ENCODE measurements at places on chromosomes 2 and 18.

GRCh38 chr2:148582679-148583511 is 61.7 kb upstream of the EPC2 start:
- DNase-seq = no peak

- DNase-seq = peak; percentile 25
Measured at GRCh38 chr2:36356990-36357846, 1.6 kb downstream of the CRIM1 start.

- no peak for DNase-seq
Measured at GRCh38 chr2:181228661-181229060, 228.5 kb upstream of the ITGA4 start.

DNA sequence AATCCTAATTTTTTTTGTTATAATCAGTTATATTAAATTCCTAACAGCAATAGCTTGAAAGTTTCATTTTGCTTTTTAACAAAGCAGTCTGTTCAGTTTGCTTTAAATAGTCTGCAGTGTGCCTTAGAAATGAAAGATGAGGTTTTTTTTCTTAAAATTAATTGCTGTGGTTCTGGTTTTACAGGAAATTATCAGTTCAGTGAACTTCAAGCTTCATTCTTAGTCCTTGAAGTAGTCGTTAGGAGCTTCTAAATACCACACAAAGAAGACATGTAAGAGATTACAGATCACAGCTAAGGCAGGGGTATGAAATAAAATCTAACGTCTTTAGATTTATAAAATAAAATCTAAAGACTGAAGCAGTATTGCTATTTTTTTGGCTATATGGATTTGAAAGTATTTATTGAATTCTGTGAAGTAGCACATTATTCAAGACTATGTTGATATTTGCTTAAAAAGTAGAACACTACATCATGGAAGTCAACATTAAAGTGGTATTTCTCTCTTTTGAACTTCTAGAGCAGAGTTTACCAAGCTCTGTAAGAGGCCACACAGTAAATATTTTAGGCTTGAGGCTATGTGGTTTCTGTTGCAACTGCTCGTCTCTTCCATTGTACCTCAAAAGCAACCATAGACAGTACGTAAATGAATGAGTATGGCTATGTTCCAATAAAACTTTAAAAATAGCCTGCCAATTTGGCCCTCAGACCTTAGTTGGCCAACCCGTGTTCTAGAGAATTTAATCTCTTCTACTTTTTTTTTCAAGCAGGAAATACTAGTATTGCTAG is 81.5 kb upstream of the STON1 start:
- peak; percentile 47 for DNase-seq

DNA sequence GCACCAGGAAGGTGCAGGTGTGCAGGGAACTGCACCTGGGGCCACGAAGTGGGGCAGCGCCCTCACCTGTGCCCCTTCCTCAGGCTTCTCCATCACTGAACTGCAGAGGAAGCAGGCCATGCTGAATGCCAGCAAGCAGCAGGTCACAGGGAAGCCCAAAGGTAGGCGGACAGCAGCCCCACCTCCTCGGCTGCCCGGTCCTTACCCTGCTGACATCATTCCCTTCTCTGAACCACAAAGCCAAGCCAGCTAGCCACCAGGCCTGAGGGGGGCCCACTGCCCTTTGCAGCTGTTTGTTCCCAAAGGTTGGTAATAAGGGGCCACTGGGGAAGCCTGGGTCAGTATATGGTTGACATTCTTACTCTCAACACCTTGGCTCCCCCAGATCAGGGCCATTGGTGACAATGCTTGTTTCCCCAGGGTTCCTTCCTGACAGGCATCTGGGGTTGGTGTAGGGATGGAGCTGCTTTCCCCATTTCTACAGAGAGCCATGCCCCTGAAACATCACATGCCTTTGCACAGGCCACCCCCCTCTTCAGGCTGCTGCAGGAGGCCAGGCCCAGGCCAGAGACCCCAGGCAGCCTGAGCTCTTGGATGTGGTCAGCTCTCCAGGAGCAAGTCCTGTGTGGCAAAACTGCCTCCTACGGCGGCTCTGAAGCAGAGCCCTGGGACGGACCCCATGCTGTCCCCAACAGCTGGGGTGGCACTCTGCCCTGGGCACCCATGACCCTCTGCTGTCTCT is 47.8 kb downstream of the FAM168B start:
- DNase-seq = no peak

GRCh38 chr2:176138526-176138922 is 9.0 kb downstream of the HOXD8 start:
- DNase-seq = no peak
